NAMALWA (cell line): ENCODE measurements at places on chromosomes 7 and 10.

GRCh38 chr10:30839652-30840051 lies 192.0 kb downstream of the ZNF438 start:
- no peak for DNase-seq

GRCh38 chr7:19999681-20000080 lies 217.5 kb downstream of the MACC1 start:
- no peak for DNase-seq

- no peak for DNase-seq
These were observed 46.1 kb upstream of the ANLN start for GRCh38 chr7:36343548-36343947.

DNA sequence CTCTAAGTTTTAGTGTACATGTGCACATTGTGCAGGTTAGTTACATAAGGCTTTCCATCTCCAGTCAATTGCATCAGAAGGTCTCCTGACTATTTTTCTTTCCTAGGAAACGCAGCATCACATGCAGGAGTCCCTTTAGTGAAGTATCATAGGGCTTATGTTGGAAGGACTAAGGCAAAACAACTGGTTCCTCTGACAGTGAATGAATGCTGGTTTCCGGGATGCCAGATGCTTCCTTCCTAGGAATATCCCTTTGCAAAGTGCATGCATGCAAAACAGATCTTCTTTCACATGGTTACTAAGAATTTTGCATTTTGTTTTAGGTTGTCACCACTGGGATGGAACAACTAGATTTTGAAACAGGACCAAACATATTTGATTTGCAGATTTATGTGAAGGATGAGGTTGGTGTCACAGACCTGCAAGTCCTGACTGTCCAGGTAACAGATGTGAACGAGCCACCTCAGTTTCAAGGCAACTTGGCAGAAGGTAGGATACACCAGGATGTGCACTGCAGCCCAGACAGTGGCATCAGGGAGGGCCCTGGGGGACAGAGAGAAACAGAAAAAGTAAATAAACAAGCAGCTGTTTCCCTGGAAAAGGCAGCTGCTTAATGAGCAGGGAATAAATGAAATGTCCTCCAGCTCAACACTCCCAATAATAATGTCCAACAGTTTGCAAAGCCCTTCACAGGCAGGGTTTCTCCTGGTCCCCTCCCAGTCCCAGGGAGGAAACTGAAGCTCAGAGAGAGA lies 17.8 kb downstream of the CDHR3 start:
- no peak for DNase-seq

DNA sequence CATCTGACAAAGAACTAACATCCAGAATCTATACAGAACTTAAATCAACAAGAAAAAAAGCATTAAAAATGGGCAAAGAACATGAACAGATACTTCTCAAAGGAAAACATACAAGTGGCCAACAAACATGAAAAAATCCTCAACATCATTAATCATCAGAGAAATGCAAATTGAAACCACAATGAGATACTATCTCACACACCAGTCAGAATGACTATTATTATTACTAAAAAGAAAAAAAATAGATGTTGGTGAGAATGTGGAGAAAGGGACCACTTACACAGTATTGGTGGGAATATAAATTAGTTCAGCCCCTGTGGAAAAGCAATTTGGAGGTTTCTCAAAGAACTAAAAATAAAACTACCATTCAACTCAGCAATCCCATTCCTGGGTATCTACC lies 89.1 kb upstream of the ADO start:
- no peak for DNase-seq

DNA sequence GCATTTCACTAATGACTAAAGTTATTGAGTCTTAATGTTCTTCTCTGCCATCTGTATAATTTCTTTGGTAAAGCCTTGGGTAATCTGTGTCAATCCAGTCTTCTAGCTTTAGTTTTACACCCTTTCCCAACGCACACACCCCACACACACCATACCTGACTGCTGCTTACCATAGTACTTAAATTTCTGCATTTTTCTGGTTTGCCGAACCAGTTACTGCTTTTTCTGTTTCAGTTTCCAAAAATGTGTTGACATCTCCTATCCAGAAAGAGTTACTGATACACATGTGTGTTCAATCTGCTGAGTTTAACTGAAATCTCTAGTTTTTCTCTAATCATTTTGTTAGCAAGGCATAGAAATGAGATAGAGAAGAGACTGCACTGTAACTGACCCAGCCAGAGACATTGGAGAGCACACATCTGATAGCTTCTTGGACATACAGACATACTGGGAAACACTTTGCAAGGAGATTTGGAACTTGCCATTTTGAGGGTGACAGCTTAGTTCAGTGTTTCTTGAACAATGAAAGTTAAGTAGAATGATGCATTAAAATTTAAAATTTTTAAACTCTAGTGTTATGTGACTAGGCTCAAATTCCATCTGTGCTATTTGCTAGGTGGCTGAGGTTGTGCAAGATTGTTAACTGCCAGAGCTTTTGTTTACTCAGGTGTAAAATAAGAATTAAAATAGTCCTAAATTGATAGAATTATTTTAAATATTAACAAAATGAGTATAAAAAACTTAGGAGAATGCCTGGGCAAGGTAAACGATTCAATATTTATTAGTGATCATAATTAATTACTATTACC lies 807.6 kb downstream of the DNAJB9 start:
- DNase-seq: no peak

GRCh38 chr10:32893434-32893833 lies 64.6 kb downstream of the ITGB1 start:
- no peak for DNase-seq

DNA sequence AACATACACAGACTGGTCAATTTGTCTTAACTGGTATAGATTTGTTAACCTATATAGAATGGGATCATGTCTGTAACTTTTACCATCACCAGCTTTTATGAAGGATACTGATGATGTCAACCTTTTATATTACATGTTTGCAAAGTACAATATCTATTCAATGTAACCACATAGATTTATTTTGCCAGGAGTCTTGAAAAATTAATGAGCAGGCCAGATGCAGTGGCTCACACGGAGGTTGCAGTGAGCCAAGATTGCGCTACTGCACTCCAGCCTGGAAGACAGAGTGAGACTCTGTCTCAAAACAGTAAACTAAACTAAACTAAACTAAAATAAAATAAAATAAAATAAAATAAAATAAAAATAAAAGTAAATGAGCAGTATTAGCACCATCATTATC lies 30.0 kb upstream of the PARD3 start:
- no peak for DNase-seq

- peak; percentile 76 for DNase-seq
These were observed 33.3 kb downstream of the GET4 start for GRCh38 chr7:909358-910329.

DNA sequence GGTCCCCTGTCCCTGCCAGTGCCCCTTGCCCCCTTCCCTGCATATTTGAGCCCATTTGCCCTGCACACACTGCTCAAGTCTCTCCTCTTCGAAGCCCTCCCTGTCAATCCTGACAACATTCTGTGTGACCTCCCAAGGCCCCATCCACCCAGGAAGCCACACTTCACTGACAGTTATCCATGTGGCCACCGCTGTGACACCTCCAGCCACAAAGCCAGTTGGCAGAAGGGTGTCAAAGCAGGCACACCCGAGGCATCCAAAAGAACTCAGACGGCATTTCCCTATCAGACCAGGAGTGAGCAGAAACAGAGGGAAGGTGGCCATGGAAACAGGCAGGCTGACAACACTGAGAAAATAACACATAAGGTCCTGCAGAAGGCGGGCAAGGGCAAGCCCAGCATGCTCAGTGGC lies 4.6 kb downstream of the POLM start:
- no peak for DNase-seq
